Ovary (tissue), 10 donors: ENCODE measurements at places on chromosomes 5 and 9. TPM values are rescaled to one million over a fixed set of nuclear protein-coding genes. Genes with fewer than 3 reads are reported as not detected.
A peak's percentile ranks its signal among the peaks of the same experiment; 100 is the strongest.

Gene PCDHA1
- not detected for total RNA-seq

Gene RBM27
- total RNA-seq: 19.3 TPM

Gene ARHGAP26
- 8.8 TPM for total RNA-seq

Gene TXNDC8
- total RNA-seq: not detected

DNA sequence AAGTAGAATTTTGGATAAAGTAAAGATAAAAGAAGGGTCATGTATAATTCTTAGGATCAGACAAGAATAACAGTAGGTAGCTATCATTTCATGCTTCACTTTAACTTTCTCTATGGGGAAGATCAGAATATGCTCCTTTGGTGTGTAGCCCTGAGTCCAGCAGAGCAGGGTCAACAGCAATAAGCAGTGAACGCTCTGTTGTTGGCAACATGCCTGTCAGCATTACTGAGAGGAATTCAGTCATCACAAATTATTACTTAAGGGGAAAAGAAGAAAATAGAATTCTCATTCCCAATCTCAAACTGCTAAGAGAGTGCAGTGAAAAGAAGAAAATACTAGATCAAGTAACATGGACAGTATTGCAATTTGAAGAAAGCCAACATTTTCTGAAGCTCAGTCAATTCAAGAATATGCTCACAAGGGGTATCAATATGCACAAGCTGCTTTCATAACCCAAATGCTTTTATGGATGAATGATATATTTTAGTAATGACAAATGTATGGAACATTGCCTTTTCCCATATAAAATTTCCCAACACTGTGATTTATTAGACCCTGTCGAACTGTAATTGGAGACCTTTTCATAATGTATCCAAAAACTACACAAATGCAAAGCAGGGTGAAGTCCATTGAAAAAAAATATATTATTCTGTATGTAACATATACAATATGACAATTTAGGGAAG lies 1359.4 kb downstream of the EFNA5 start:
- H3K27me3 ChIP-seq: no peaks in the 10 kb centered on the region
- DNase-seq: peak; percentile 17
- H3K4me3 ChIP-seq: no peak overlapping the region
- peaks cover 1% of the 10 kb centered on the region for H3K4me1 ChIP-seq
- no peaks in the 10 kb centered on the region for H3K36me3 ChIP-seq

GRCh38 chr5:175444060-175444904 lies at the start of gene DRD1:
Gene DRD1 (minus strand): TSS chr5:175444182. CDS start chr5:175443099, 1,083 bp downstream.
- H3K4me3 ChIP-seq: no peak within 1 kb of the TSS
- no peaks in the 10 kb centered on the region for H3K4me1 ChIP-seq
- H3K27ac ChIP-seq: no peak within 1 kb of the TSS
- no peak for DNase-seq

Gene GABRB2
- total RNA-seq: 3.1 TPM

Gene CDH12
- total RNA-seq: 3.4 TPM

DNA sequence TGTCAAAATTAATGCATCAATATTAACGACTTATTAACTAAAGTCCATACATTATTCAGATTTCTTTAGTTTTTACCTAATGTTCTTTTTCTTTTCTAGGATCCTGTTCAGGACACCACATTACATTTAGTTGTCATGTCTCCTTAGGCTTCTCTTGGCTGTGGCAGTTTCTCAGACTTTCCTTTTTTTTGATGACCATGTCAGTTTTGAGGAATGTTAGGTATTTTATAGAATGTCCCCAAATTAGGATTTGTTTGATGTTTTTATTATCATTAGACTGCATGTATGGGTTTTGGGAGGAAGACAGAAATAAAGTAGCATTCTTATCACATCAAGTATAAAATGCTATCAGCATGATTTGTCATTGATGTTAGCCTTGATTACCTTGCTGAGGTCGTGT lies 32.0 kb downstream of the ZCCHC7 start:
- no peak for DNase-seq
- H3K36me3 ChIP-seq: no peaks in the 10 kb centered on the region
- no peaks in the 10 kb centered on the region for H3K27me3 ChIP-seq
- no peak overlapping the region for H3K4me3 ChIP-seq
- H3K27ac ChIP-seq: no peak overlapping the region
